Cardiac septum (tissue), 1 donor: ENCODE measurements at places on chromosomes 5 and 9. TPM values are rescaled to one million over a fixed set of nuclear protein-coding genes. Genes with fewer than 3 reads are reported as not detected.

DNA sequence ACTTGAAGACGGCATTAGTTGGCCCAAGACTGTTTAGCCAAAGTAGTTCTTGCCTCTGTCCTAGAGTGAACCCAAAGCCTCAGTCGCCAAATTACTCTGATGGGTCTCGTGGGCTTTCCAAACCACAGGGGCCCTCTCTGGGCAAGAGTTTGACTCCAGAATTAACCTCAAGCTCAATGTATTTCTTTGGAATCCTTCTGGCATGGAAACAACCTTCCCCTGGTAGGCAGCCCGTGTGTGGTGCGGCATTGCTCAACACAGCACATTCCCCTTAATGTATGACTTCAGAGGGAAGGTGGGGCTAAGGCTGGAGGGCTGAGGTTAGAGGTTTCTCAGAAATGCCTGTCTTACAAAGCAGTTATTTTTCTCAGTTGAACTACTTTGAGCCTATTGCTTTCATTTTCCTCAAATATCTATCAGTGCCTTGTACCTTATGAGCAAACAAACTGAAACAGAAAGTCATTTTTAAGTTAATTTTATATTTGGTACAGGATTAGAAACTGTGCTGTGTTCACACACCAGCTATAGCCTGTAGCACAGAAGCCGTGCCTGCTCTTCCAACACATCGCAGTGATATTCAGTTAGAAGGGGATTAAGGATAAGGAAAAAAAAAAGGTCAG, 123.9 kb upstream of the HAPLN1 start:
- DNase-seq: no peak

- DNase-seq: no peak
Observed at GRCh38 chr5:139021346-139021745, 146.2 kb upstream of the LRRTM2 start.

- DNase-seq: no peak
Observed at GRCh38 chr9:5486988-5487387, 23.3 kb upstream of the PDCD1LG2 start.

PAEP gene
- total RNA-seq: not detected

EGFL7 gene
- total RNA-seq: 85.3 TPM
